Activated CD8-positive, alpha-beta memory T cell treated with anti-CD3 and anti-CD28 coated beads for 1 hour (primary cell): ENCODE measurements at places on chromosomes 12 and 14.
A peak's percentile ranks its signal among the peaks of the same experiment; 100 is the strongest.

DNA sequence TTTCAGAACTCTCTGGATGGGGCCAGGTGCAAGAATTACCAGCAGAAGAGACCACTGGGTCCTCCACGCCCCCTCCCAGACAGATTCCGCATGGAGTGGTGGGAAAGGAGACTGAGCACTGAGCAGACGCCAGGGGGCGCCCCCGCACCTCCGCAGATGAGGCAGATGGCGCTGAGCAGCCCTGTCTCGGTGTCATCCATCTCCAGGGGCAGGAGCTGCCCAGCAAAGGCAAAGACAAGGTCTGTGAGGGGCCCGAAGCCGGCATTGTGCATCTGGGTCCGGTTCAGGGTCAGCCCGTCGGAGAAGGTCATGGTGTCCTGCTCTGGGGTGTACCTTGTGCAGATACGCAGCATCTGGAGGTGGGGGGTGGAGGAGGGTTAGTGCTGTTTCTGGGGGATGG, 6.3 kb upstream of the ITGB7 start:
- peak; percentile 79 for DNase-seq

- no peak for DNase-seq
Observed at GRCh38 chr12:27185234-27186021, 58.7 kb upstream of the STK38L start.

GRCh38 chr12:110311903-110312302, 30.9 kb downstream of the ATP2A2 start:
- no peak for DNase-seq

DNA sequence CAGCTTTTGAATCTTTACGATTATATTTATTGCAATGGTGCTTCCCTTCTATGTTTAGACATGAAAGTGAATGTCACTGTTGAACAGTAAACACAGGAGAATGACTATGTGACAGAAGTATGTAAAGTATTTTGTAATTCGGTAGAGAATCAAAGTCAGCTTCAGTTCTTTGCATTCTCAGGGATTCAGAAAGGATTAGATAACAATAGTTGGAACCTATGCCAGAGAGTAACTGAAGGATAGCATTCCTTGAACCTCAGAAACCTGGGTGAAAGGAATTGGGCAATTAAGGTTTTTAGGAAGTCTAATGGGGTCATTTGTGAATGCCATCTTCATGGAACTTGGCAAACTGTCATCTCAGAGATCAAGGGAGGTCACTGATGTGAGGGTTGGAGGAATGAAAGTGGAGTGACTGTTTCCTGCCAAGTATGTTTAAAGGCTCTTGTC, 305.3 kb upstream of the DDHD1 start:
- DNase-seq, result no peak

- DNase-seq, result no peak
Observed at GRCh38 chr12:47147739-47148138, 68.0 kb upstream of the AMIGO2 start.

GRCh38 chr14:32400480-32400879, 71.4 kb downstream of the AKAP6 start:
- no peak for DNase-seq

DNA sequence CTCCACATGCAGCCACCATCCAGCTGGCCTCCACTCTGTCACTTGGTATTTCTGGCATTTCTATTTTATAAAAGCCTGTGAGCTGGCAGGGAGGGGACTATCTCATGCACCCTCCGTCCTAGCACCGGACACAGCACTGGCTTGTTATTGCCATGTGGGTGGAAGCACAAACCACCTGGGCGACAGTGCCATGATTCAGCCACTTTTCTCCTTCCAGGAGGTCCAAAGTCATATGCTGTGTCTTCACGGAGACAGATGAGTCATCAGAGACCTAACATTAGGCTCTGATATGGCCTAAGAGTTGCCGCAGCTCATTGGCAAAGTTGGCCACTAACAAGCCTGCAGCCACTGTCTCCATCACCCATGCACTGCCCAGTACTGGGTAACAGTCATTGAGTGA, 1123.0 kb downstream of the VRK1 start:
- no peak for DNase-seq

GRCh38 chr14:77681196-77682157, 26.3 kb downstream of the ALKBH1 start:
- no peak for DNase-seq

- no peak for DNase-seq
Observed at GRCh38 chr12:120066341-120066740, 50.2 kb downstream of the RAB35 start.

DNA sequence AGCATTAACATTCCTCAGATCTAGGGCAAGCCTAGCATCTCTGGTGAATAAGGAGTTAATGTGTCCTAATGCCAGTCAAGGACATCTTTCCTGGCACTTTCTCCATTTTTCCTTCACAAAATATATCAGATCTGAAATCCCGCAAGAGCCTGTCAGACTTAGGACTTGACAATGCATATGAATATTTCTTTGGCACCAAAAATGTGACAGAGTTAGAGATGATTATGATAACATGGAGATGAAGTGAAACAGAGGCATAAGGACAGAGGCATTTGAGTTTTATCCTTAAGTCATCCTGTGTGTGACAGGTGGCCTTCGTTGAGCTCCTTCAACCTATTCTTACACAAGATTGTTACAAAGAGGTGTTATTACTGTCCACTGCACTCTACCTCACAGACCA, 388.0 kb downstream of the EMP1 start:
- DNase-seq, result no peak

- no peak for DNase-seq
Observed at GRCh38 chr12:105409801-105410471, 79.4 kb downstream of the C12orf75 start.

DNA sequence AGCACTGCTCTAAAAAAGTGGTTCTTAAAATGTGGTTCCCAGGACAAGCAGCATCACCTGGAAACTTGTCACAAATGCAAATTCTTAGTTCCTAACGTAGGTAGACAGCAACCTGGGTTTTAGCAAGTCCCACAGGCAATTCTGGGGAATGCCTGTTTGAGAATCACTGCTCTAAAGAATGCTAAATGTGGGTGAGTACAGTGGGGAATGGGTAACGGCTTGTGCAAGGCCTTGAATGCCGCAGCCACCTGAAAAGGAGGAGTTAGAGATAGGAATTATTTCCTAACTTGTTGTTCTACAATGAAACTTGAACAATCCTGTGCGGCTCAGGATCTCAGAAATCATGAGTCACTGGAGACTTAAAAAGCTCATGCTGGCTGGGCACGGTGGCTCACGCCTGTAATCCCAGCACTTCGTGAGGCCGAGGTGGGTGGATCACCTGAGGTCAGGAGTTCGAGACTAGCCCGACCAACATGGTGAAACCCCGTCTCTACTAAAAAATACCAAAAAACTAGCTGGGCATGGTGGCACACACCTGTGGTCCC, 34.9 kb downstream of the GNS start:
- no peak for DNase-seq

GRCh38 chr12:89156340-89156739, 196.0 kb downstream of the DUSP6 start:
- DNase-seq, result no peak

GRCh38 chr12:67747869-67748742, 99.6 kb downstream of the DYRK2 start:
- no peak for DNase-seq

GRCh38 chr12:70549340-70550179, 87.7 kb downstream of the PTPRB start:
- no peak for DNase-seq

DNA sequence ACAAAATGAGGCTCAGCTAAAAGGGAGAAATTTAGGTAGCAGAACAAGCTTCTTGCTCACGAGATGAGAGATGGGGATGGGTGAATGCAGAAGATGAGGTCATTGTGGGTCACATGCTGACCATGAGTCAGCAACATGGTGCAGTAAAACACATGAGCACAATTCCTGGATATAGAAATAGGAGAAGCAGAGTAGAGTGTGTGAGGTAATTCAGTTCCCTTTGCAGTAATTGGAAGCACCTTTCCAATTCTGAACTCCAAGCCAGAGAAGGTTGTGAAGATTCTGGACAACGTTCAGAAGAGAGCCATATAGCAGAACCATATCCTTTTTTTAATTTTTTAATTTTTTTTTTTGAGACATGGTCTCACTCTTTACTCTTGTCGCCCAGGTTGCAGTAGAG, 62.0 kb upstream of the LMNTD1 start:
- DNase-seq, result no peak

DNA sequence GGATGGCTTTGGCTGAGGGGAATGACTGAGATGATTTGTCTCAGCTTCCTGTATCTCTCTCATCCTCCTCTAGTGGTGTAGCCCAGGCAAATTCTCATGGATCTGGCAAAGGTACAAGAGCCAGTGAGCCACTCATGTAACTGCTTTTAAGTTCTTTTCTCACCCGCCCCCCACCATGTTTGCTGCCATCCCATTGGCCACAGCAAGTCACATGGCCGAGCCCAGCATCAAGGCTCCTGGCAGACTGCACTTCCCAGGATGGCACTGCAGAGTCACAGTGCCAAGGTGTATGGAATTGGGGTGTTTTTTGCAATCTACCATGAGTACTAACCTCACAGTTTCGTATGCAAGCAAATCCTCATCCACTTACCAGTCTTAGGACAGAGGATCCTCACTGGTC, 50.9 kb downstream of the CHST11 start:
- DNase-seq, result no peak

GRCh38 chr14:103679351-103679750, 35.9 kb downstream of the XRCC3 start:
- DNase-seq, result no peak

DNA sequence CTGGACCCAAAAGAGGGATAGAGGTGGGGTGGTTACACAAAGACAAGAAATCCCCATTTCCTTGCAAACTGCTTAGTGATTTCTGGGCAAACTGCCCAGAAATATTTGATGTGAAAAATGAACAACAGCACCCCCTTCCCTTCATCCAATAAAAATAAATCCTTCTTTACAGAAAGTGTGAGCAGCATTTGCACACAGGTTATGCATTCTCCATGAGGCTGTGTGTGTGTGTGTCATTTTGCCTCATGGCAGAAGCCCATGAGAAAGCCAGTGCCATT, 17.2 kb upstream of the NRXN3 start:
- DNase-seq, result no peak

DNA sequence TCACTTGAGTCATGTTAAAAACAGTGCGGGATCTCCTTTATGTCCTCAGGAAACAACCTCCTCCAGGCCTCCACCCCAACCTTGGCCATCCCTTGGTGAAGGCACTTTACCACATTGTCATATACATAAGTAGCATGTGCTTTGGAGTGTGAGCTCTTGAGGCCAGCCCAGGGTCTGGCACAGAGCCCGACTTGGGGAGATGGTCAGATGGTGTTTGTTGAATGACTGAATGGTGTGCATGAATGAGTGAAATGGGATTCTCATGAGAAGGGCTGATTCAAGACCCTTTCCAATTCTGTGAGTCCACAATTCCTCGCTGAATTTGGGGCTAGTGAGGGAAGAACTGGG, 52.9 kb upstream of the DLK1 start:
- DNase-seq, result no peak

- no peak for DNase-seq
Observed at GRCh38 chr12:31626270-31626995, 33.1 kb upstream of the ETFBKMT start.

GRCh38 chr12:126784328-126784921, 1482.5 kb upstream of the TMEM132C start:
- no peak for DNase-seq

DNA sequence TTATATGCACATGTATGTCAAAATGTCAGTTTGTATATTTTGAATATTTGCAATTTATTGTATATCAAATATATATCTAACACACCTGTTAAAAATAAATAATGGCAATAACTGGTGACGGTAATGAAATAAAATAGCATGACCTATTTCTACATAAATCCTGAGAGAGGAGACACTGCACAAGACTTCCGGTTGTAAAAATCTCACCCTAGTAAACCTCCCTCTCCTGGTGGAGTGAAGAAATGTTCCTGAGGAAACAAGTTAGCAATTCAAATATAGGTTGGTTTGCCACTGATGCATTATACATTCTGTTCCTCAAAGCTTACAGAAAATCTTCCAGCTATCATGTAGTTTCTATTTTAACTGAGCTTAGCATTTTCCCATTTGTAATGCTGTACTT, 166.1 kb upstream of the SYT10 start:
- no peak for DNase-seq

GRCh38 chr12:90244232-90244631, 535.6 kb upstream of the ATP2B1 start:
- DNase-seq, result no peak

DNA sequence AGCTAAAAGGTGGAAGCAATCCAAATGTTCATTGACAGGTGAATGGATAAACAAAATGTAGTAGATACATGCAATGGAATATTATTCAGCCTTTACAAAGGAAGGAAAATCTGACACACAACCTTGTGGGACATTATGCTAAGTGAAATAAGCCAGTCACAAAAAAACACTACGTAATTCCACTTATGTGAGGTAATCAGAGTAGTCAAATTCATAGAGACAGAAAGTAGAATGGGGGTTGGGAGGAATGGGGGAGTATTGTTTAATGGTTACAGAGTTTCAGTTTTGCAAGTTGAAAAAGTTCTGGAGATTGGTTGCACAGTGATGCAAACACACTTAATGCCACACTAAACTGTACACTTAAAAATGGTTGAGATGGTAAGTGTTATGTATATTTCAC, 62.8 kb downstream of the LIN52 start:
- DNase-seq, result no peak
